Femur (tissue), 1 donor: ENCODE measurements at places on chromosomes 5 and 9.
A peak's percentile ranks its signal among the peaks of the same experiment; 100 is the strongest.

DNA sequence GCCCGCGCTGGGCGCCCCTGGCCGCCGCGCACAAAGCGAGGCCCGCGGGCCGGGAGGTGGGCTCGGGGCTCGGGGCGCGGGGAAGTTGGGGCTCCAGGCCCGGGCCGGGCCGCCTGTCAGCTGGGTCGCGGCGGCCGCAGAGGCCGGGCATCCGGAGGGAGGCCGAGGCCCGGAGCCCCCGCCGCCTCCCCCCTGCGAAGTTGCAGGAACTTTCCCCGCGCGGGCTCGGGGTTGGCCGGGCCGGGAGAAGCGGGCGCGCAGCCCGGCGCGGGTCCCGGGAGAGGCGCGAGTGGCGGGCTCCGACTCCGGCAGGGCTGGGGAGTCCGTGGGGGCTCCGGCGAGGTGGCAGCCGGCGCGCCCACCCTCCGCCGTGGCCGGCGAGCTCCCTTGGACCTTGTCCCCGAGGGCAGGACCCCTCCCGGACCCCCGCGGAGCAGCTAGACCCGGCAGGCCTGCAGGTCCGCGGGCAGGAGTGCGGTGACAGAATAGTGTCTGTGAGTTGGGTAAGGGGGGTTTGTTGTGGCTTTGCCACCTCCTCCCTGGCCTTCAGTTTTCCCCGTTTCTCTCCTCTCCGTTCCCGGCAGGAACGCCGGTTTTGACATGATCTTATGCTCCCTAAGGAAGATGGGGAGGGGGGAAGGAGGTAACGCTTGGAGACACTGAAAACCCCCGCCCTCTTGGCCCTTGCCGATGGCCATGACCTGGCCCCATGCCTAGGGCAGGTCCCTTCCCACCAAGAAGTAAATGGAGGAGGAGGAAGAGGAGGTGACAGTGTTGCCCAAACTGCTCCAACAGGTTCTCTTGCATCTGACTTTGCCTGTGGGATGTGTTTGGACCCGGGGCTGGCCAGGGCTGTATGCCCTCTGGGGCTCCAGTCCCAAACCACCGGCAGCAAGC, 942 bp downstream of the PHF2 start:
- peak; percentile 55 for DNase-seq

GRCh38 chr9:105007143-105007542, 79.2 kb upstream of the ABCA1 start:
- DNase-seq: peak; percentile 37

DNA sequence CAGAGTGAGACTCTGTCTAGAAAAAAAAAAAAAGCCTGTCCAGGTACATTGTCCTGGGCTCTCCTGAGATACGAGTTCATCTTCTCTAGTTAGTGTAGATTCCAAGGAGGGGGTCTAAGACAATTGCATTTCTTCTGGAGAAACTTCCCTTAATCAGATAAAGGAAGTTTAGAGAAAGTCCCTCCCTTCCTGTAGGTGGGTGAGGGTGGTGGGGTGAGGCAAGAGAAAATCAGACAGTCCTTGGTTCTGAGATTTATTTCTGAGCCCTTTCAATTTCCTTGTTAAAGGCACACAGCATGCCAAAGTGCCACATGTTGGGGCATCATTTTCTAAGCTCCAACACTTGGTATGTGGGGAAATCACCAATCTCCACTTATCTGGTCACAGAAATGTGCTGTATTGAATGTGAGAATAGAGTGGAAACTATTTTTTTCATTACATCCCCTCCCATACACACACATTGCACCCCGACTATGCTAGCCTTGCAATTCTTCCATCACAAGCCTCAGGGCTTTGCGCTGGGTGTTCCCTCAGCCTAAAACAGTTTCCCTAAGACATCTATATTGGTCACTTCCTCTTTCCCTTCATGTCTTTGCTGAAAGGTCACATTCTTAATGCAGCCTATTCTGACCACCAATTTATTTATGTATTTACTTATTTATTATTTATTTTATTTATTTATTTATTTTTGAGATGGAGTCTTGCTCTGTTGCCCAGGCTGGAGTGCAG, 5.1 kb upstream of the TUT7 start:
- DNase-seq: no peak

DNA sequence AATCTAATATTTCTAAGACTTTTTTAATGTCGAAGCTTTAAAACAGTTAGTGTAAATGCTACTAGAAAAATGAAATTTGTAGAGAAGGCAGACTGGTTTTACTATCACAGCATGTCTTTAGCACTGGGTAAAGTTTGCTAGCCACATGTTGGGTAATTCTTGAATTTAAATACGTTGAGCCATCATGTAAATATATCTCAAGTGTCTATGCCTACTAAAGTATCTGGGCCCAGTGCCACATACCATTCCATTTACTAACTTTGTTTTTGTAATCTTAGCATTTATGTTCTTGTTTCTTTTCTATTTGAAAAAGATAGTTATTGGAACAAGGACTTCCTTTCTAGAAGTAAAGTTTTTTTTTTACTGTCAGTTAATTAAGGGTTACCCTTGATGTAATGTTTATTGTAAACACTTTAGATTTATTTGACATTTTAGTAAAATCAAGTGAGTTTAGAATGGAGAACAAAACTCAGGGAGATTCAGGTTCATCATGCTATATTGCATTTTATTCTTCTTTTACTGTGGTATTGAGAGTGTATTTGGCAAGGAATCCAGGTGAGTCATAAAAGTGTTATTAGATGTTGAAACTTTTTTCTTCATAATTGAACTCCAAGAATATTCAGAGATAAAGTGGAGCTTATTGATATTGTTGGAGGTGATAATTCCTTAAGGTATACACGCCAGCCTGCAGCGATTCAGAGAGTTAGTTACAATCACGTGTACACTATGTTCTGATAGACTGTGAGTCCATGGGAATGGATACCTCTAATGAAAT, 182.4 kb downstream of the CCDC171 start:
- DNase-seq: no peak

DNA sequence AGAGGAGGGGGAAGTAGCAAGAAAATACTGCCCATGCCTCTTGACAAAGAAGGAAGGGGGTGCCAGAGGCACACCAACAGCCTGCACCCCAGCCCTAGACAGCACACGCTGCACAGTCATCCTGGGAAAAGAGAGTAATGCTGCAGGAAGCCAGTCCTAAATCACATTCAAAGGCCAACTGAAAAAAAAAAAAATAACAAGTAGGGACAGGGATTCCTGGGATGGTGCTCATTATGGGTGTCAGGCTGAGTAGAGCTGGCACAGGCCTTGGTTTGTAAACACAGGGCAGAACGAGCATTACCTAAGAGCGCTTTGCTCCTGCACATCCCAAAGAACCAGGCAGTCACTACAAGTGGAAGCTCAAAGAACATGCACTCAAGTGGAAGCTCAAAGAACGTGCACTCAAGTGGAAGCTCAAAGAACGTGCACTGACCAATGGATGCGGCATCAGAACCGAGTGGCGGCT, 7.8 kb downstream of the RAPGEF1 start:
- DNase-seq: no peak

DNA sequence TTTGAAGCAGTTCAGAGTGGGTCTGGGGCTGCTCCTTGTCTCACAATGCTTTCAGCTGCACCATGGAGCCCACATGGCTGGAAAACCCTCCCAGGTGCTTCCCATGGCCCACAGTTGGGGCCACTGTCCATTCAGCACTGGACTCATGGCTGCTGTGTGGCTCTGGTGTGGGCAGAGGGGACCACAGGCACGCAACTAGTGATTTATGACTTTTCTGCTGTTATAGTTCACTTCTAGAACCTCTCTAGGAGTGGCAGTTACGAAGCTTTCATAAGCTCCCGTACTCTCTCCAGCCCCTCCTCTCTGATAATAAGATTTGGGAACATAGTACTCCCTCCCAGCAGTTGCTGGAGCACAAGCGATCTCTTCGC, 29.0 kb downstream of the GLRA1 start:
- DNase-seq: no peak

DNA sequence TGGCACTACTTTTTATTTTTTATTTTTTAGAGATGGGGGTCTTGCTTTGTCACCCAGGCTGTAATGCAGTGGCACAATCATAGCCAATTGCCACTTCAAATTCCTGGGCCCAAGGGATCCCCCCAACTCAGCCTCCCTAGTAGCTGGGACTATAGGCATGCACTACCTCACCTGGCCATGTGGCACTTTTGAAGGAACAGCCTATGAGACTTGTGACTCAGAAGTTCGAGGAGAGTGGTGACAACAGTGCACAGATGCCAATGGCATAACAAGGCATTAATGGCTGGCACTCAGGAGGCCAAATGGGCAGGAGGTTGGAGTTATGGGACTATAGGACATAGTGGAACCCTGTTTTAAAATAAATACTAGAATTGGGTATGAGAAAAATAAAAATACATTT, 33.7 kb downstream of the ANKRD31 start:
- DNase-seq: no peak

DNA sequence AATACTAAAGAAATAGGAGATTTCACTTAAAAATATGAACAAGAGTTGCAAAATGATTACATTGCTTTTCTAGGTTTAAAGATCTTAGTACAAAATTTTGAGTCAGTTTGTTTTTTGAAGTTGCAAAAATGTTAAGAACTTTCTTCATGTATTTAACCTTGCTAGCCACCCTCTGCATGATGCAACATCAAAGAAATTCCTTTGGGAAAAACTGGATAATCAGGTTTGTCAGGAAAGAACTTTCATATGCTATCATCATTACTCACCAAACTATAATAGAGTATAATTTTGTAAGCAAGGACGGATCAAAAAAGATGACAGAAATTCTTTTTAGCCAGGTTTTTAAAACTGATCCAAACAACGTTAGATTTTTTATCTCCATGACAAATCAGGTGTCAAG, 116.9 kb upstream of the MRPS30 start:
- no peak for DNase-seq

- no peak for DNase-seq
These were observed 580.9 kb upstream of the WWC1 start for GRCh38 chr5:167710444-167711073.

- DNase-seq: no peak
These were observed at the start of gene PDE6A for GRCh38 chr5:149944666-149945065. PDE6A (minus strand) TSS chr5:149944793; CDS start chr5:149944673, 120 bp downstream.

DNA sequence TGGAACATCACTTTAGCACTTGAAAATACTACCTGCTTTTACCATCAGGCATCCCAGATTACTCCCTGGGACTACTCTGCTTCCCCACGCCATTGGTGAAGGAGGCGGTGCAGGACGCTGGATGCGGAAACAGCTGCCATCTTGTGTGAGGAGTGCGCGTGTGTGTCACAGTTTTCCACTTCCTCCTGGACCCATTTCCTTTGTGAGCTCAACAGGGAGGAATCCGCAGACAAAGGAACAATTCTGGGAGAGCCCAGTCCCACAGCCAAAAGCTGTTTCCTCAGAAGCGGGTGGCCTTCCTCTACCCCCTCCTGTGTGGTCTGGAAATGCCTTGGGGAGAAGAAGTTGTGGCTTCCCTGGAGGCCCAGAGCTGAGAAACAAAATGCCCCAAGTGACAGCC, 16.8 kb downstream of the AFAP1L1 start:
- peak; percentile 67 for DNase-seq

DNA sequence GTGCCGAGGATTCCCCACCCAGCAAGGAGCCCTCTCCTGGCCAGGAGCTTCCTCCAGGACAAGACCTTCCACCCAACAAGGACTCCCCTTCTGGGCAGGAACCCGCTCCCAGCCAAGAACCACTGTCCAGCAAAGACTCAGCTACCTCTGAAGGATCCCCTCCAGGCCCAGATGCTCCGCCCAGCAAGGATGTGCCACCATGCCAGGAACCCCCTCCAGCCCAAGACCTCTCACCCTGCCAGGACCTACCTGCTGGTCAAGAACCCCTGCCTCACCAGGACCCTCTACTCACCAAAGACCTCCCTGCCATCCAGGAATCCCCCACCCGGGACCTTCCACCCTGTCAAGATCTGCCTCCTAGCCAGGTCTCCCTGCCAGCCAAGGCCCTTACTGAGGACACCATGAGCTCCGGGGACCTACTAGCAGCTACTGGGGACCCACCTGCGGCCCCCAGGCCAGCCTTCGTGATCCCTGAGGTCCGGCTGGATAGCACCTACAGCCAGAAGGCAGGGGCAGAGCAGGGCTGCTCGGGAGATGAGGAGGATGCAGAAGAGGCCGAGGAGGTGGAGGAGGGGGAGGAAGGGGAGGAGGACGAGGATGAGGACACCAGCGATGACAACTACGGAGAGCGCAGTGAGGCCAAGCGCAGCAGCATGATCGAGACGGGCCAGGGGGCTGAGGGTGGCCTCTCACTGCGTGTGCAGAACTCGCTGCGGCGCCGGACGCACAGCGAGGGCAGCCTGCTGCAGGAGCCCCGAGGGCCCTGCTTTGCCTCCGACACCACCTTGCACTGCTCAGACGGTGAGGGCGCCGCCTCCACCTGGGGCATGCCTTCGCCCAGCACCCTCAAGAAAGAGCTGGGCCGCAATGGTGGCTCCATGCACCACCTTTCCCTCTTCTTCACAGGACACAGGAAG, 120.2 kb downstream of the RGS3 start:
- DNase-seq: peak; percentile 11

DNA sequence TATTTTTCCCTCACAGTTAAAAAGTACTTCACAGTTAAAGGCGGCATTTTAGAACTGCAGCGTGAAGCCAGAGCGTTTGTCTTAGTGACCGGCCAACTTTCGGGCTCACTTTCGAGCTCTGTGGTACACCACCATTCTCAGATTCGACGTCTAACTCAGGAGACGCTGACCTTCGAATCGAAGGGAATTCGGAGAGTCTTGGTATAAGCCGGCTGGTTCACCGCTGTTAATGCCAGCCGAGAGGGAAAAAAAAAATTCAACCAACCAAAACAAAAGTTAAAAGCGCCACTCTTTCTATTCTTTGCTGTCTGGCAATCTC, 544 bp upstream of the SNX24 start:
- DNase-seq: no peak

- no peak for DNase-seq
These were observed 136.6 kb downstream of the SEMA6A start for GRCh38 chr5:116437922-116438578.

- no peak for DNase-seq
These were observed 244.2 kb upstream of the PIK3R1 start for GRCh38 chr5:67971223-67971830.

DNA sequence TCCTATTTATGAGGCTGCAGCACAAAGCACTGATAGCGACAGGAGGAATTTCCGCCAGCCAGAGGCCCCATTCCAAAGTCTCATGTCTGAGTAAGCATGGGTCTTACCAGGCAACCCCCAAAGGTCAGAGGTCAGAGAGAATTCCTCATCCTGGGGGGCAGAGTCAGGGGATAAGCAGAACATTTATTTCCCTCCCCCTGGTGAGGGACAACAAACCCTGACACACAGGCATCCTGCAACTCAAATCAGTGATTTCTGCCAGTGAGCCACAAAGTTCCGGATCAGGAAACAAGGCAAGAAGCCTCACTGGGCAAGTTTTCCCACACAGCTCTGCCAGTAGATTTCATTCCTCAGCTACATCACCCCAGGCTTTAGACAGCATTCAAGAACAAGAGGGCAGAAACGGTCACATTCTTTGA, 37.0 kb downstream of the ADAMTS12 start:
- DNase-seq: no peak

- peak; percentile 53 for DNase-seq
These were observed 9.2 kb downstream of the SNX18 start for GRCh38 chr5:54526604-54527288.
